ENCODE measurements at places on chromosomes 11 and 22.

- no peak for DNase-seq
These were observed 3.2 kb downstream of the P2RX3 start for GRCh38 chr11:57341250-57341808.

DNA sequence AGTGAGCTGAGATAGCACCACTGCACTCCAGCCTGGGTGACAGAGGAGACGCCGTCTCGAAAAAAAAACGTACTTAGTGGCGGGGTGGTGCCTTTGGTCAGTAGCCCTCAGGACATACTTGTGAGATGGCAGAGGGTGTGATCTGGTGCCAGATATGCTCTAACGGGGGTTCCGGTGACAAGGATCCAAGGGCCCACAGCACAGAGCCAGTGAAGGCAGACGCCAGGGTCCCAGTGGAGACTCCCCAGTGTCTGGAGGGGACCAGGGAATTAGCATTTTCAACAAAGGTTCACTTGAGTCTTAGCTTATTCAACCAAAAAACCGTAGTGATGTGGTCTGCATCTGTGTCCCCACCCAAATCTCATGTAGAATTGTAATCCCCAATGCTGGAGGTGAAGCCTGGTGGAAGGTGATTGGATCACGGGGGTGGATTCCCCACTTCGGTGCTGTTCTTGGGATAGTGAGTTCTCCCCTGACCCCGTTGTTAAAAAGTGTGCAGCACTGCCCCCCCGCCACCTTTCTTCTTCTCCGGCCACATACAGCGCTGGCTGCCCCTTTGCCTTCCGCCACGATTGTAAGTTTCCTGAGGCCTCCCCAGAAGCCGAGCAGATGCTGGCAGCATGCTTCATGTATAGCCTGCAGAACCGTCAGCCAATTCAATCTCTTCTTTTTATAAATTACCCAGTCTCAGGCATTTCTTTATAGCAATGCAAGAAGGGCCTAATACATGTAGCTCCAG is 26.6 kb upstream of the OSBPL5 start:
- DNase-seq = no peak

- DNase-seq = no peak
These were observed 7.8 kb downstream of the PRDM11 start for GRCh38 chr11:45154276-45154675.

DNA sequence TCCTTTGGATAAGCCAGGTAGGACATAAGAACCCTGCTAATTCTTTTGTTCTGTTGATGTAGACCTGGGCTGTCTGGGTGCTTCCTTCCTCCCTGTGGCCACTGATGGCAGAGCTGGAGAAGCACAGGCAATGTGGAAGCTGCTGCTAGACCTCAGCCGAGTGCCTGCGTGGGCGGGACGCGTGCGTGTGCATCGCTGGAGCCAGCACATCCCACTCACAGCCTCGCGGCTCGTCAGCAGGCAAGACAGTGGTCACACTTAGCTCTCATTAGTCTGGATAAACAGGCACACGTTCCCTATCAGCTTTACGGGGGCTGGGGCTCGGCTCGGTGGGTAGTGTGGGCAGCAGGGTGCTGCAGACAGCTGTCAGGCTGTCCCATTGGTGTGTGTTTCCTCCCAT is 155.7 kb downstream of the GRIK4 start:
- DNase-seq = no peak

GRCh38 chr11:97883086-97883485 is 1137.7 kb upstream of the CNTN5 start:
- DNase-seq = no peak

- no peak for DNase-seq
These were observed 26.8 kb upstream of the FZD4 start for GRCh38 chr11:86981777-86982540.

GRCh38 chr22:38758276-38758945 is 2.6 kb upstream of the SUN2 start:
- DNase-seq = peak; percentile 62

GRCh38 chr11:14225666-14226065 is 133.3 kb downstream of the RRAS2 start:
- DNase-seq = no peak

DNA sequence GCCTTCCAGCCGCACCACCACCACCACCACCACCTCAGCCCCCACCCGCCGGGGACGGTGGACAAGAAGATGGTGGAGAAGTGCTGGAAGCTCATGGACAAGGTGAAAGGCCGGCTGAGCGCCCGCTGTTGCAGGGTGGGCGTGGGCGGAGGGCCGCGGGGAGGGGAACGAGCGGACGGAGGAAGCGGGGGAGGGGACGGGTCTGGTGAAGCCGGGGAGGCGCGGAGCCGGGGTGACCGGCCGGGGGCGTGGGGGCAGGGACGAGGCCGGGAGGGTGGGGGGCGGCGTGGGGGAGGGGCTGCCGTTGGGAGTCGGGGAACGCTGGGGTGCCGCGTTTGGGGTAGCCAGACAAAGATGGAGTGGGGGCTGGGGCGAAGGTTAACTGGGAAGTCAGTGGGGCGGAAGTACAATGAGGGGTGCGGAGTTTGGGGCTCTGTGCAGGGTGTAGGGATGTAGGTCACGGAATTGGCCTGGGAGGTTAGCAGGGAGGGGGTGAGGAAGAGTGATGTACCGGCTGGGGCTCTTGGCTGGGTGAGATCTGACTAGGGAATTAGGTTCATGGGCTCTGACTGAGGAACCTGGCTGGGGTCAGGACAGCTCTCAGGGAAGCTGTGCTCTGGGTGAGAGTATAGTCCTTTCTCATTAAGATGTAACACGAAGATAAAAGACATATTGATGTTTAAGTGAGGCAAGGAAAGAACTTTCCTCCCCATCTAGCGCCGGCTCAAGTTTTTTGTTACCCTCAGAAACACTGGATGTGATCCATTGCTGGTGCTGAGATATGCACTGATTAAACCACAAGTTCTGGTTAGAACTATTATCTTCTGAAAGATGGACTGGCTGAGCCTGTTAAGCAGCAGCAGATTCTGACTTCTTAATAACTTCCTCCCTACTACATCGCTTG is 624 bp downstream of the CBL start:
- DNase-seq = peak; percentile 12

GRCh38 chr22:37639771-37640590 is 512 bp downstream of the SH3BP1 start:
- DNase-seq = no peak

GRCh38 chr11:82992223-82992622 is 79.5 kb downstream of the RAB30 start:
- DNase-seq = no peak

DNA sequence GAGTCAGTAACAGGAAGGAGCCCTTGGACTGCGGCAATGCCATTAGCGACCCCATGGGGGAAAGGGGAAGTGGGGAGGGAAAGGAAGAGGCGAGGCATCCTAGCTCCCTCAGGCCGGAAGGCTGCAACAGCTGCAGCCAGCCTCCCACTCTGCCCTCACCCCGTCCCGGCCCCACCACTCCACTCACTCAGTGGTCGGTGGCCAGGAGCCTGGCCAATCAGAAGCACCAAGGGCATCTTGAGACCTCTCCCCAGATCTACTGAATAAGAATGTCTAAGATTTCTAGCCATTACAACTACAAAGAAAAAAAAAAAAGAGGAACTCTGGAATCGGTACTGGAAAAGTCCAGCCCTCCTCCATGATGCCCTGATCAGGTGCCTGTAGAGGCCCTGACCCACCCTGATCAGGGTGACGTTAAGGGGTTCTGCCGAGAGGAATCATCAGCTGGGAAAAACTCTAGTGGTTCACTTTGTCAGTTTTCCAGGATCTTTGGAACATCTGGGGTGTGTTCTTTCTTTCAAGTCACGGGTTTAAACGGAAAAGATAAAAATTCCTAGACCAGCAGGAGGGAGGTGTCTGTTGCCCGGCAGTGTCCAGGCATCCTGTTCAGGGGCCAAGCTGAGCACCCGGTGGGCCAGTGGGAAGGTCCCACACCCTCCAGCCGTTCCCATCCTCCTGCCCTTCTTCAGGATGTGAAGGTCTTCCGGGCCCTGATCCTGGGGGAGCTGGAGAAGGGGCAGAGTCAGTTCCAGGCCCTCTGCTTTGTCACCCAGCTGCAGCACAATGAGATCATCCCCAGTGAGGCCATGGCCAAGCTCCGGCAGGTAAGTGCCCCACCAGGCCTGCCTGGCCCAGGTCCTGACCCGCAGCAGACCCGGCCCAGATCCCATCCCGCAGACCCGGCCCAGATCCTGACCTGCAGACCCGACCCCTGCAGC is 14.4 kb downstream of the OAF start:
- DNase-seq = no peak

GRCh38 chr11:79253280-79253679 is 187.6 kb downstream of the TENM4 start:
- no peak for DNase-seq

DNA sequence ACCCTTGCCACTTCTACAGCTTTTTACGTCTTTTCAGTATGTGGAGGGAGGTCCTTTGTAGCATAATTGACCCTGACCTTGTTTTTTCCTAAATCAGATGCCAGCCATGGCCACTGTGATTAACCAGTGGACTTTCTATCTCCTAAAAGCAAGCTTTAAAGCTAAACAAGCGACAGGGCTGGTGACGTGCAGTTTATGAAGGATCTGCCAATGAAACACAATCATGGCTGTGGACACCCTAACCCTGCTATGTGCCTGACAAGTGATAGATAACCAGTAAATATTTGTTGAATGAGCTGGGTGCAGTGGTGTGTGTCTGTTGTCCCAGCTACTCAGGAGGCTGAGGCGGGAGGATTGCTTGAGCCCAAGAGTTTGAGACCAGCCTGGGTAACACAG is 64.2 kb downstream of the LIF start:
- no peak for DNase-seq

DNA sequence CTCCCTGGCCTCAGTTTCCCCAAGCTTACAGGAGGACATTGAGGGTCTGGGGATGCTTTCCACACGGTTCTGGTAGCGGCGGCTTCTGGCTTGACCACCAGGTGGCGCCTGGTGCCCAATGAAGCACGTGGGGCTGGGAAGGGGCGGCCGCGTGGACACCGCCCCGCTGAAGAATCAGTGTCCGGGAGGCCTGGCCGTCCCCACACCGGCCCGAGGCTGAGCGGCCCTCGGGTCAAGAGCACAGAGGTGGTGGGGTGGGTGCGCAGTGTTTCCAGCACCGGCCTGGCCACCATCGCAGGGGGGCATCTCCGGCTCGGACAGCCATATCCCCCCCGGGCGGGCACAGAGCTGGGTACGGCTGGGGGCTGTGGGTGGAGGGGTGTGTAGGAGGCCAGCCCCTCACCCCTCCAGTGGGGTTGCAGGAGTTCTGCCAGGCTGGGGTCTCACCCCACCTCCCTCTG is 27.8 kb upstream of the PPARA start:
- peak; percentile 54 for DNase-seq

DNA sequence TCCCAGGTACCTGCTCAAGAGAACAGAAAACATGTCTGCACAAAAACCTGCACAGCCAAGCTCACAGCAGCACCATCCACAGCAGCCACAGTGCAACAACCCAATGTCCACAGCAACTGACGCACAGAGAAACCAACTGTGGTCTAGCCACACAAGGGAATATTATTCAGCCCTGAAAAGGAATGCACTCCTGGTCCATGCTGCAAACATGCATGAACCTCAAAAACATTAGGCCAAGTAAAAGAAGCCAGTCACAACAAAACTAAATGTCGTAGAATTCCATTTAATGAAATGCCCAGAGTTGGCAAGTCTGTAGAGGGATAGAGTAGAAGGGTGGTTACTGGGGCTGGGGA is 60.6 kb downstream of the MYEOV start:
- DNase-seq = no peak

DNA sequence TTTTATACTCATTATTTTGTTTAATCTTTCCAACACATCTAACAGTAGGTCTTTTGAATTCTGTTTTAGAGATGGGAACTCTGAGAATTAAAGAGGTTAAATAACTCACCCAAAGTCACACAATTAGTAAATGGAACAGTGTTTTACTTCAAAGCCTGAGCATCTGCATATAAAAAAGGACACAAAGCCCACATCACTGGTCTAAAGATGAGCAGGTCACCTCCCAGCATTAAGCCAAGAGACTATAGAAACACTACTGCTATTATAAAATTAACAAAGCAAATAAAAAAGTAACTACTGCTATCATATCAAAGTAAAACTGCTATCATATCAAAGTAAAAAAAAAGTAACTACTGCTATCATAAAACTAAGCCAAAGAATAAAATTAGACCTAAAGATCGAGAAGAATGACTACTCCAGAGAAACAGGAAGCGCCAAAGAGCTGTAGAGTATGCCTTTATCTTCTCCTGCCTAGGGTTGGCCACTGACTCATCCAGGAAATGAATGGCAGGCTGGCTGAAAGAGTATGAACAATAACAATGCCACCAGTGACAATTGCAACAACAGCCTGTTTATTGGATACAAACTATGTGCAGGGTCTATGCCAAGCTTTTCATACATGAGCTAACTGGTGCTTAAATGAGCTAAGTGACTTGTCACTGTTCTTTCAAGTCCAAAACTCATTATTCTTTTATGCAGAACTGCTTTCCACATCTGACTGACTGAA is 1153.0 kb upstream of the TENM4 start:
- no peak for DNase-seq

DNA sequence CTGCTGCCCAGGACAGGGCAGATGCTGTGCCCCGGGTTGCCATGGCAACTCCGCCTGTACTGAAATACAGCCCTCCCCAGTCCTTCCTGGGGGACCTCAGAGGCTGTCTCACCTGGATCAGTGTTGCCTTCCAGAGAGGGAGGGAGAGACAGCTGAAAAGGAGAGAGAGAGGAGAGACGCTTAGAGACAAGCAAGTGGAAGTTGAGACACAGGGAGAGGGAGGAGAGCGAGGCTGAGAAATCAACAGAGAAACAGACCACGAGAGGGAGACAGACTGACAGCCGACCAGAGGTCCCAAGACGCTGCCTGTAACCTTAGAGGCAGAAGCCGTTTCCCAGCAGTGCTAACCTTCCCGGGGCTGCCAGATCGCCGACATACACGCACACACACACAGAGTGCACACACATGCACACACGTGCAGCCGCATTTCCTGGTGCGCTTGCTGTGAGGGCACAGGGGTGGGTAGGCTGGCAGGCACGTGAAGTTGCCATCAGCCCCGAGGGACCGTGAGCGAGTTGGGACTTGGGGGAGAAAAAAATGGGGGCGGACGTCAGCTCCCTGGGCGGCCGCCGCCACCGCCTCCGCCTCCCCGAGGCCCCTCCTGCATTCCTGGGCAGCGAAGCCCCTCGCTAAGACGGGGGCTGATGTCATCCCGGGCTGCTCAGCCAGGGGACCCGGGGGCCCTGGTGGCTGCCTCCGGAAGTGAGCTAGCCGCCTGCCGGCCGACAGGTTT is 88.6 kb upstream of the CRYBB3 start:
- peak; percentile 32 for DNase-seq

DNA sequence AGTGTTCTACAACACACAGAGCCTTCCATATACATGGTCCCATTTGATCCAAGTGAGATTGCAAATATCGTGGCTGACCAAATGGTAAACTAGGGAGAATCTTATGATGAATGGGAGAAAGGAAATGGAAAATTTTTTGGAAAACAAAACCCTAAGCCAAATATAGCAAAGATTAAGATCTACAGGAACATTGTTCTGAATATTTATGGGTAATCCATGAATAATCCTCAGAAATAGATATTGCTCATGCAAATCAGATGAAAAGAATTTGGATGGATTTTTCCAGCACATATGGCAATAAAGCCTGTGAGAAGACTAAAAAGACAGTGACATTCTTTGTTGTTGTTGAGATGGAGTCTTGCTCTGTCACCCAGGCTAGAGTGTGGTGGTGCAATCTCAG is 21.7 kb upstream of the PRDM10 start:
- DNase-seq = no peak
